ENCODE measurements at places on chromosomes 3 and 15. TPM values are rescaled to one million over a fixed set of nuclear protein-coding genes. Genes with fewer than 3 reads are reported as not detected.

DNA sequence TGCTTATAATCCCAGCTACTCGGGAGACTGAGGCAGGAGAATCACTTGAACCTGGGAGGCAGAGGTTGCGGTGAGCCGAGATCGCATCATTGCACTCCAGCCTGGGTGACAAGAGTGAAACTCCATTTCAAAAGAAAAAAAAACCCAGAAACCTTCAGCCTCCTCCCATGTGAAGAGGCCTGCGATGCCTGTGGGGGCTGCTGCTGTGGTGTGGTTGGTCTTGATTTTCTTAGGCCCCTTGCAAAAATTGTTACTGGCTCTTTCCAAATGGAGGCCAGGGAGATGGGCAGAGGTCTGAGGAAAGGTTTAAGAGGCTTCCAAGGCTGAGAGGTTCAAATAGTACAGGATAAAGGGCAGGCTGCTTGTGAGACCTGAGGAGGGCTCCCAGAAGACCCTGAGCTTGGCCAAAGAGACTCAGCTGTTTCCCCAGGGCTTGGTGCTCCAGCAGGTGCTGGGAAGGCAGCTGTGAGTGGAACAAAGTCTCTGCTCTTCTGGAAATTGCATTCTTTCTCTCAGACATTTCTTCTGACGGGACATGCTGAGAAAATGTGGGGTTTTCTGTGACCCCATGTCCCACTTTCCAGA, 18.4 kb downstream of the GCSAM start:
- no peak for DNase-seq

GRCh38 chr3:3628676-3629328, 170.4 kb upstream of the LRRN1 start:
- DNase-seq = no peak

DNA sequence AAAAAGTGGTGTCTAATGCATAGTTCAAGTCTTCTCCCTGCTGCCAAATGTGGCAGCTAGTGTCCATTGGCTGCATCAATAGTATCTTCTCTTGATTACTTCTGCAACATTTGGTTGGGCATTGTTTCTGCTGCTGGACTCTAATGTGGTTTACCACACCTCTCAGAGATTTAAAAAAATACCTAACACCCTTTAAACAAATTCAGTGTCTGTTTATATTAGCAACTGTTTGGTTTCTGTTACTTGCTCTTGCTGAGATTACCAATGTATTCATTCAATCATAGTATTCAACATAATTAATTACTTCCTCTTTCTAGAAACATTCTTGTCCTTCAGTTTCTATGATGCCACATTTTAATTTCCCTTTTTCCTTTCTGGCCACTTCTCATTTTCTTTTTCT, 20.3 kb upstream of the NECTIN3 start:
- DNase-seq = no peak

SERINC4 gene
- not detected for polyA plus RNA-seq
